ENCODE measurements at places on chromosomes 12 and 14.

DNA sequence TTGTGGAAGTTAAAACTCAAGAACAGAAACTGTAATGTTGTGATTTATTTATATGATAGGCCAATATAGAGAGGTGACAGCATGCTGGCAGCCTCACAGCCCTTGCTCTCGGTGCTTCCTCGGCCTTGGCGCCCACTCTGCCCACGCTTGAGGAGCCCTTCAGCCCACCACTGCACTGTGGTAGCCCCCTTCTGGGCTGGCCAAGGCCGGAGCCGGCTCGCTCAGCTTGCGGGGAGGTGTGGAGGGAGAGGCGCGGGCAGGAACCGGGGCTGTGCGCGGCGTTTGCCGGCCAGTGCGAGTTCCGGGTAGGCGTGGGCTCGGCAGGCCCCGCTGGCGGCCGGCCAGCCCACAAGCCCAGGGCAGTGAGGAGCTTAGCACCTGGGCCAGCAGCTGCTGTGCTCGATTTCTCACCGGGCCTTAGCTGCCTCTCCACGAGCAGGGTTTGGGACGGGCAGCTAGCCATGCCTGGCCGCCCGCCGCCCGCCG, 65.8 kb upstream of the SLC8A3 start:
- peak; percentile 43 for DNase-seq

- no peak for DNase-seq
These were observed 22.6 kb upstream of the MAPKAPK5 start for GRCh38 chr12:111819191-111820158.

GRCh38 chr12:88518863-88519403, 61.3 kb downstream of the KITLG start:
- DNase-seq, result no peak

GRCh38 chr14:105197211-105197641, 16.1 kb upstream of the NUDT14 start:
- peak; percentile 74 for DNase-seq

- no peak for DNase-seq
These were observed 107.1 kb downstream of the LIN7A start for GRCh38 chr12:80830533-80831088.

GRCh38 chr12:16857456-16857923, 251.5 kb upstream of the LMO3 start:
- DNase-seq, result no peak

GRCh38 chr14:103126873-103127304, 3.6 kb downstream of the TNFAIP2 start:
- DNase-seq, result peak; percentile 66

DNA sequence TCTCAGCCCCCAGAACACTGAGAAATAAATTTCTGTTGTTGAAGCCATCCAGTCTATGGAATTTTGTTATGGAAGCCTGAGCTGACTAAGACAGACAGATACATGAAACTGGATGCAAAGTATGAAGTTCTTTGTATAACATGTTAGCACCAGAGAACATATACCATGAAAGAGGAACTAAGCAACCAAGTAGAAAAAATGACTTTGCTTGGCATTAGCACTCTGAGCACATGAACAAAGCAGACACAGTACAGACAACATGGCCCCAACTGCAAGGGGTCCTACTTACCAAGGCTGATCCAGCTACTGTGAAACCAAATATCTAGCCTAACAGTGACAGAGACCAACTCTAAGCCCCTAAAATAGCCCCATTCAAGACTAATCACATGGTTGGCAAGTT, 13.8 kb downstream of the EXOC5 start:
- no peak for DNase-seq

- no peak for DNase-seq
These were observed 182.2 kb downstream of the KITLG start for GRCh38 chr12:88398031-88398430.

DNA sequence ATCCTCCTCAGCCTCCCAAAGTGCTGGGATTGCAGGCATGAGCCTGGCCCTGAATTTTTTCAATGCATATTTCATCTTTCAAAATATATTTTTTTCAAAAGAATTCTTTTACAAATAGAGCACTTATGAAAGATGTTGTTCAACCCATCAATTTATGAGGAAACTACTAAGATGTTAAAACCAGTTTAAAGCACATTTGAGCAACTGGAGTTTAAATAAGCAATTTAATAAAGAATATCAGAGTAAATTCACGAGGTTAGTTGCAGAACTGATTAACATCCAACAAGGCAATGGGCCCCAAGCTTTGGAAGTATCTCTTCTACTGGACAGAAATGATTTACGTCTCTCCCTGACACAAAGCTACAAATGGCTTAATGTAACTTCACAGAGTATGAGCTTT, 23.3 kb downstream of the GLT1D1 start:
- no peak for DNase-seq

- DNase-seq, result no peak
These were observed 112.2 kb downstream of the TBX5 start for GRCh38 chr12:114293571-114294302.

- DNase-seq, result no peak
These were observed 93.7 kb downstream of the HMGA2 start for GRCh38 chr12:65918021-65918420.

DNA sequence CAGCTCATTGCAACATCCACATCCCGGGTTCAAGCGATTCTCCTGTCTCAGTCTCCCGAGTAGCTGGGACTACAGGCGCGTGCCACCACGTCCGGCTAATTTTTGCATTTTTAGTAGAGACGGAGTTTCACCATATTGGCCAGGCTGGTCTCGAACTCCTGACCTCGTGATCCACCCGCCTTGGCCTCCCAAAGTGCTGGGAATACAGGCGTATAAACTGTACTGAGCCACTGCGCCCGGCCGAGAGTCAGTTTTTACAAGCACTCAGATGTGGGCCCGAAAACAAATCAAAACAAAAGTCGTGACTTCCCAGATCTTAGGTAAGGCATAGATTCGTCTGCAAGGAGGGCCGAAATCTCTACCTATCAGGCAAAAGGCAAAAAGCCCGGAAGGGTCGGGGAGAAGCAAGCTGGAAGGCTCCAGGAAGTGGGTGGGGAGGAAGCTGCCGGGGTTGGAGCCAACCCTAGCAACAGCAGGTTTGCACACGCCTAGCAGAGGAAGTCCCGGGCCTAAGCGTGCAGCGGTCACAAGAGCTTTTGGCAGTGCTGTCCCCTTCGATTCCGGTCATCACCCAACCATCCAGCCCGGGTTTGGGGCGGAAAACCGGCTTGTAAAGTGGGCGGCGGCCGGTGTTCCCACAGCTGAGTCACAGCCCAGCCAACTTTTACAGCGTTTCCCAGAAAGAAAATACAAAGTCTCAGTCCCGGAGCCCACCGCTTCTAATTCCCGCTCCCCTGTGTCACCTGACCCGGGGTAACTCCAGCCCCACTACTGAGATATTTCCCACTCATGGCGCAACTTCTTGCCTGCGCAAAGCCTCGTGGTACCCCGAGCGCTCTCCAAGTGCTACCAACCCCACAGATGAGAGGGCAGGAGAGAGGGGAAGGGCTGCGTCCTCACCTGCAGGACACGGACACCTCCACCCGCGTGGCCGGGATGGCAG, 583 bp downstream of the CPNE8 start:
- DNase-seq, result no peak
